ENCODE measurements at places on chromosomes 1 and 21.
A peak's percentile ranks its signal among the peaks of the same experiment; 100 is the strongest.

DNA sequence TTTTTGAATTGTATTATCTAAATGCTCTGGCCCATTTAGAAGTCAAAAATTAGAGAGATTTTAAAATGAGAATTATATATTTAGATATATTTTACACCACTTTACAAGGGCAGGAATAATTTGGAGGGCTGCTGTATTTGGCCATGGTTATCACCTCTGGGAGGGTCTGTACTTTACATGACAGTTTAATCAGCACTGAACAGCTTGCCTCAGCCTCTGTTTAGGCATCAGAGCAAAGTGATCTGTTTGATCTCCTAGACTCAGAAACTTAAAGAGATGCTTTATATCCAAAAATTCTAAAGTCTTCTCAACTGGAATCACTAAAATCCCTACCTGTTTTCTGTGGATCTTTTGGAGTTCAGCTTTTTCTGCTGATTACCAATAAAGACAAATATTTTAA is 5.4 kb upstream of the SPTA1 start:
- no peak for DNase-seq

DNA sequence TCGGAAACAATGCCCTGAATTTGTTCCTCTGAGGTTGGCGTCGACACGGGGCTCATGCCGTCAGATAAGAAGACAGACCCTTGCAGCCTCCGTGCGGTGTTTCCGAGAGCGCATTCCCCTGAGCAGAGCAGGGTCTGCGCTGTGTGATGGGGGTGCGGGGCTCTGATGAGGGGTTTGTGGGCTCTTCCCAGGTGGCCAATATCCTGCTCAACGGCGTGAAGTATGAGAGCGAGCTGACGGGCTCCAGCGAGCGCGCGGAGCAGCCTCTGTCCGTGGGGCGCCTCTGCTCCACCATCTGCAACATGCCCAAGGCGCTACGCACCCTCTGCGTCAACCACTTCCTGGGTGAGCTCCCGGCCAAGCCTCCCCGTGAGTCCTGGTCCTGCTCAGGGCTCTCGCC is 17.3 kb downstream of the SLC45A1 start:
- DNase-seq = no peak

- no peak for DNase-seq
Measured at GRCh38 chr1:79825551-79825950, 819.0 kb upstream of the ADGRL4 start.

GRCh38 chr21:39176271-39176709 is 7.0 kb downstream of the PSMG1 start:
- no peak for DNase-seq

- DNase-seq = no peak
Measured at GRCh38 chr1:21946836-21947587, 9.9 kb upstream of the HSPG2 start.

DNA sequence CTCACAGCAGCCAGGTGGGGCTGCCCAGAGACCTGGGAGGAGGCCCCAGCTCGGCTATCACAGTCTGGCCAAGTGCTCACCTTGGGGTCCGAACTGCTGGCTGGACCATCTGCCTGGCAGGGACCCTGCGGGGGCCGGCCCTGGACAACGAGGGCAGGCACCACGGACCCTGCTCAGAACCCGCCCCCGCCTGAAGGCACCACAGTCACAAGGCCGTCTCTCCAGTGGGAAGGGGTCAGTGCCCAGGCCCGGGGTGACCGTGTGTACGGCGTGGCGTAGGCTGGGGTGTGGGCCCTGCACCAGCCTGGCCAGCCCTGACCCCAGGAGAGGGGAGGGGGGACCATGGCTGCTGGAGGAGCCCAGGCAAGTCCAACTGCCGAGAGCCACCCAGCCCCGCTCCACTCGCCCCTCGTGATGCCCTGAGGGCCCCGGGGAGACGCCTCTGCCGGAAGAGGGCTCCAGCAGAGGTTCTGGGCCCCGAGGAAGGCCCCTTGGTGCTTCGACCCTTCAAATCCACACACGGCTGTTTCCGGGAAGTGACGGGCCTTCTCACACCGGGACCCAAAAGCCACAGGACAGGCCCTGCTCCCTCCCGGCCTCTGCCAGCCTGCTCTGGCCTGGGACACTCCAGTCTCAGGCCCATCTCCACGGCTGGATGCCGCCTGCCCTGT is 11.2 kb upstream of the RNF223 start:
- no peak for DNase-seq

DNA sequence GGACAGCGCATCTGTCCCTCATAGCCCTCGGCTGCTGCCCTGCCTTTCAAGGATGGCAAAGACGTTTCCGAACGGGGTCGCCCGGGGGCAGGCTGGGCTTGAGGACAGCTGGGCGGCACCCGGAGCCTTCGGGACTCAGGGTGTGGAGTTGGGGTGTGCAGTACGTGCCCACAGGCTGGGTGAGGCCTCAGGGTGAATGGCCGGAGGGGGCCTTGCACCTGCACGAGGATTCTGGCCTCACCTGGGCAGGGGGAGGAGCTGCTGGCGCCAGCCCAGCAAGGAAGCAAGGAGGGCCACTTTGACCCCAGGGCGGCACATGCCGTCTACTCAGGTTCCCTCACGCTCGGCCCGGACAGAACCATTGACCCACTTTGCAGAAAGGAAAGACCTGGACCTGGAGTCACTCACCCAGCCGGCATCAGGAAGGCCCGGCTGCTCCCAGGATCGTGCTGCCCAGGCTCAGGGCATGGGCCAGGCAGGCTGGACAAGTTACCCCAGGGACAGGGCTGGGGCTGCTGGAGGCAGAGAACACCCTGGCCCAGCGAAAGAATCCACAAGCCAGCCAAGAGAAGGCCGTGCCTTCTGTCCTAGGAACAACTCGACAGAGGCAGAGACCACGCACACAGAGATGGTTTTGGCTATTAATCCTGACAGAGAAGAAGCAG is 65.1 kb upstream of the TTC34 start:
- no peak for DNase-seq

DNA sequence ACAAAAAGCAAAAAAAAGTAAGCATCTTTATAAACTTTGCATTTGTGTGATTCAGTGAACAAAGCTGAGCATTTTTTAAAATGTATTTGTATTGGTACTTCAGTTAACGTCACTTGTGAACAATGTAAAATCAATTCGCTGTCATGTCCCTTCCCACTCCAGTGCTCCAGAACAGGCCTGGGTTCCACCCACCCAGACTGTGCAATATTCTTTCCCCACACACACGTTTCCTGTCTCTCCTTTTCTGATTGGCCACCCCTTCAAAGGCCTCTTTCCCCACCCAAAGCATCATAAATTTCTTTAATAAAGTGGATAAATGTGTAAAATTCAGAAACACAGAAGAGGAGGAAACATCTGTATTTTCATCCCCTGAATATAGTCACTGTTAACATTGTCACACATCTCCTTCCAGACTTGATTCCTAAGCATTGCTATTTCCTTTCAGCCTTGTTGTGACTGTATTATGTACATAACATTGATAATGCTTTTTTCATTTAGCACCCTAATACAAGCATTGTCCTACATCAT is 12.0 kb downstream of the CLEC20A start:
- DNase-seq = no peak

DNA sequence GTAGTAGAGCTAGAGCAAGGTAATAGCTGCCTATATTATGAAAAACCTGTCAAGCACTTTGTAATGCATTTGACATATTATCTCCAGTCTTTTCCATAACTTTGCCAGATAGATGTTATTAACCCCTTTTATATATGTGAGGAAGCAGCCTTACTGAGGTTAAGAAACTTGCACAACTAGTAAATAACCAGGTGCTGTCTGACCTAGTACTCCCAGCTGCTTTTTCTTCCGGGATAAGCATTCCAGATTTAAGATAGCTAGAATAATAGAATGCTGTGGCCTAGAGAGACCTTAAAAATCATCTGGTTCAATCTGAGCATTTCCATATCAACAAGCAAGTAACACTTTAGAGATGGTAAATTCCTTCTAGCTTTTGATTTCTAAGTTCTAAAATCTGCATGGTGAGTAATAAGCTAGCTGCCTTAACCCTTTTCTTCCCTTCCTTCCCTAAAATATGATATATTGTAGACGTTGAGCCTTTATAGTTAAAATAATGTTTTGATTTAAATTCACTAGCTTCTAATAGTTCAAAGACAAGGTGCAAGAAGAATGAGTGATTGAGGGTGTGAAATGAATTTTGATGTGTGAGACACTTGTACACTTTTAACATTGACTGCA is 1.8 kb downstream of the SH3GLB1 start:
- no peak for DNase-seq

DNA sequence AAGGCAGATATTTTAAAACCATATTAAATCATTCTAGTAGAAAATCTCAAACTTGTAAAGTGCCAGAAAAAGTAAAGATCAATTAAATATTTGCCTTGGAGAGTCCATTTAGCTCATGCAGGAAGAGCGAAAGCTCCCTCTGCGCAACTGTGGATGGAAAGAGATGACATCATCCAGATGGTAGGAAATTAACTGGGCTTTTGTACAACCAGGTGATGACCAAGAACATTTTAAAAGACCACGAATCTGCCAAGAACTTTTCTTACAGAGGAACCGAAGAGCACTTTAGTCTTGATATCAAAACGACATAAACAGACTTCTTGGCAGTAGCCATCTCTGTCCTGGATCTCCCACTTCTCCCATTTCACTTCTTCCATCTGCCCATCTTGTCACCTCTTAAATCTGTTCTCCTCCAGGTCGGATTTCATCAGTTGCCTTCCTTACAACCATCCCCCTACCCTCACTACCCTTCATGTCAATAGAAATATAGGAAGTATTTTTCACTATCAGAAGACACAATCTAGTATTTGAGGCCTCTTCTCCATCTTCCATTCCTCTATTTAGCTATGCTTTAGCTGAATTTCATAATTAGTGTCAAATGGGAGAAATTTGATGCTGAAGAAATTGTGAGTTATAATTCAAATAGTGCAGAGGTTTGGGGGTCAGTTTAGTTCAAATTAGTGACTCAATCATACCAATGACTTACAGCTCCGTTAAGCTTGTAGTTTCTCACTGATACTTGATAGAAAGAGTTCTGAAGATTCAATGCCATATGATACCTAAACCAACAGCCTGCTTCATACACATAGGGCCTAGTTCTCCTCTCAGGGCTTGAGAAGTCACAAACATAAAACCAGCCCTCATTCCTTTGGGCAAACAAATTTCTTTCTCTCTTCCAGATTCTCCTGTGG is 22.0 kb upstream of the DNASE2B start:
- DNase-seq = no peak

- DNase-seq = no peak
Measured at GRCh38 chr1:197690074-197690473, 85.2 kb downstream of the DENND1B start.

DNA sequence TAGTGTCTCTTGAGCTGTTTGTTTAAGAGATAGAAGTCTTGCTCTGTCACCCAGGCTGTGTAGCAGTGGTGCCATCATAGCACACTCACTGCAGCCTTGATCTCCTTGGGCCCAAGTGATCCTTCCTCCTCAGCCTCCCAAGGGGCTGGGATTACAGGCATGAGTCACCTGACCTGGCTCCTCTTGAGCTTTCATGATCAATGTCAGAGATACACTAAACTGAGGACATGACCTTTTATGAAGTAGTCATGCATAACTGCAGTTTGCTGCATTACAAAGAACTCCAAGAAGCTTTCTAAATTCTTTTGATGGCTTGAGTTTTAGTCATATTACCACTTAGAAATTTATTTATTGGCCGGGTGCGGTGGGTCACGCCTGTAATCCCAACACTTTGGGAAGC is 77.7 kb downstream of the CC2D1B start:
- no peak for DNase-seq

- DNase-seq = peak; percentile 56
Measured at GRCh38 chr21:33211732-33212131, 18.0 kb upstream of the IFNAR2 start.

- peak; percentile 73 for DNase-seq
Measured at GRCh38 chr1:234987415-234988154, 141.1 kb downstream of the TOMM20 start.

DNA sequence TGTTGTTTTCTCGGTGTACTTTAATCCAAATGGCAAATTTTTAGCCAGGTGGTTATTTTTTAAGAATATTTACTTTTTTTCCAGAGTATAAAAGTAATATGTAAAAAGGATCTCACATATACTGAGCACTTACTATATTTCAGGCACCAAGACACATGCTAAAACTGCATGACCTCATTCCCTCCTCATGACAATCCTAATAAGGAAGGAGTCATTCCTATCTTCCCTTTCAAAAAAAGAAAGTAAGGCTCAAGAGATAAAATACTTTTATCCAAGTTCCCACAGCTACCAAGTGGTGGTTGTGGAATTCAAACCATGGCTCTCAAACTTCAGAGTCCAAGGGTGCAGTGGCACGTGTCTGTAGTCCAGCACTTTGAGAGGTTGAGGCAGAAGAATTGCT is 19.4 kb downstream of the ATP2B4 start:
- no peak for DNase-seq

- DNase-seq = no peak
Measured at GRCh38 chr1:21952786-21953520, 15.8 kb upstream of the HSPG2 start.

All from activated CD4-positive, alpha-beta T cell treated with anti-CD3 and anti-CD28 coated beads, Interleukin-2, amount 10 ng/mL, durations not matched to agents 24 days and 14 days (primary cell).